Lower leg skin (tissue), 4 donors: ENCODE measurements at places on chromosomes 4 and X.

GRCh38 chrX:130418066-130418465 is 16.3 kb downstream of the RBMX2 start:
- DNase-seq = no peak

- no peak for DNase-seq
Observed at GRCh38 chr4:81447566-81448229, 24.0 kb downstream of the RASGEF1B start.

GRCh38 chr4:148443512-148444295 is 1.5 kb upstream of the NR3C2 start:
- DNase-seq = peak; percentile 20

DNA sequence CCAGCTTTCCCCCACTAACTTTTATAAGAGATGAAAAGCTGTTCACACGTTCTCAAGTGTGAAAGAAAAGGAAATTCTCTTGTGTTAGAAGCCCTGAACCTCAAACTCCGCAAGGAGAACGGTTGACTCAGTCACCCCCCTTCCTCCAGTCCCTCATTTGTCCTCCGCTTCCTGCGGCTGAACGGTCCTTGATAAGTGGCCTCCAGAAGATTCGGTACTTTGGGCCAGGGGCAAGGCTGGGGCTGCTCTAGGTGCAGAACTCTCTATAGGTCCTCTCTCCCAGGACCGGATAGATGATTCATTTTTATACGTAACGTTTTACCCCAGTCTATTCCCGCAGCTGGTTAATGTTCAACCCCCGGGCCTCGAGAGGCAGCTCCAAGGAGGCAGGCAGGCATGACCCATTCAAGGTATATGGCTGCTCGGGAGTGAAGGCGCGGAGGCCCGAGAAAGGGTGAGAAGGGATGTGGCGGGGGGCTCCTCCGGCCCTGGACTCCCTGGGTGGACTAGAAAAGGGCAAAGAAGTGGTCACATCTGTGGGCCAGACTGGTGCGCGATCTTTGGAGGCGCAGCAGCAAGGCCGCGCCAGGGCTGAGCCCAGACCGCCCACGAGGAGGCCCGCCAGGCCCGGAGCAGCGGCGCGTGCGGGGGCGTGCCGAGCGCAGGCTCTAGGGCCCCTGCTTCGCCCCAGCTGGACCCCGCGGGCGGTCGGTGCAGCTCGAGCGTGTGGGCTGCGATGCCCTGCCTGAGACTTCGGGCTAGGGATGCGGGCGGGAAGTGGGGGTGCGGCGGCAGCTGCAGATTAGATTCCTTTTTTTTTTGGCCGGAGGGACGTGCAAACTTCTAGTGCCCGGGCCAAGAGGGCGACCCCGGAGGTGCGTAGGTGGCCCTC is 11.7 kb downstream of the PITX2 start:
- DNase-seq = no peak

DNA sequence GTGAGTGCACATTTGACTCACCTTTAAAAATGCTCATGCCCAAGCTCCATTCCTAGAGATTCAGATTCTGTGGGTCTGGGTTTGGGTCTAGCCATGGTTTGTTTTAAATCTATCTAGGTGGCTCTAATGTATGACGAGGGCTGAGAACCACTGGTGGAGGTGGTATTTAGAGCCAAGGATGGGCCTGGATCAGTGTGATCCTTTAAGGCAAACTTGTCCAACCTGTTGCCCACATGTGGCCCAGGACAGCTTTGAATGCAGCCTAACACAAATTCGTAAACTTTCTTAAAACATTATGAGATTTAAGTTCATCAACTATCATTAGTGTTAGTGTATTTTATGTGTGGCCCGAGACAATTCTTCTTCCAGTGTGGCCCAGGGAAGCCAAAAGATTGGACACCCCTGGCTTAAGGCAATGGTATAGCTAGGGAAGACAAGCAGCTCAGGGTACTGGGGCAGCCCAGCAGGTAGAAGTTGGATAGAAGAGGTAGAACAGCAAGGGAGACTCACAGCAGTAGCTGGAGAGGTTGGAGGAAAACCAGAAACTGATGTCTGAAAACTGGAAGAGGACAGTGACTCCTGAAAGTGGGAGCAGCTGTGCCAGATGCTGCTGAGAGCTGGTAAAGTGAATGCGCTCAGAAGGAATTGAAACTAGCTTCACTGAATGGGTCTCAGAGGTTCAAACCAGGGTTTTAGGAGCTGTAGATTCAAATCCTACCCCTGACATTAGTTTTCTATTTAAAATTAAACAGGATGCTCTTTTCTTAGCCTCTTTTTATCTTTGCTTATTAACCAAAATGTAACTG is 18.2 kb downstream of the ADD1 start:
- DNase-seq = no peak

DNA sequence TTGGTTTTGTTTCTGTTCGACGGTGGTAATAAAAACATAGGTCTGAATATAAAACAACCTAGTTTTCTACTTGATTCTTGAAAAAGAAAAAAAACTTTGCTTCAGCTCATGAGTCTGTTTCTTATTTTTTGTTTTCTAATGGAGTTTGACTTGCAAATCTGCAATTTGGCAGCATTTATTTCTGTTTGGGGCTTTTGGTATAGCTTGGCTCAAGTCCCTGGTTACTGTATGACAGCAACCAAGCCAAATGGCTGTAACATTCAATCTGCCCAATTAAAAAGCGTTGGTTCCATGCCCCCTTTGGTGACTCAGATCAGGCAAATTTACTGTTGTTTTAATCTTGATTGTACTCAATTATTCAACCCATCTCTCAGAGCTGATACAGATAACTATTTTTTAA is 263.4 kb downstream of the GRIA3 start:
- DNase-seq = no peak

- DNase-seq = no peak
Observed at GRCh38 chrX:8627796-8628195, 104.1 kb downstream of the ANOS1 start.

GRCh38 chr4:121898150-121898549 is 27.9 kb upstream of the BBS7 start:
- DNase-seq = no peak

DNA sequence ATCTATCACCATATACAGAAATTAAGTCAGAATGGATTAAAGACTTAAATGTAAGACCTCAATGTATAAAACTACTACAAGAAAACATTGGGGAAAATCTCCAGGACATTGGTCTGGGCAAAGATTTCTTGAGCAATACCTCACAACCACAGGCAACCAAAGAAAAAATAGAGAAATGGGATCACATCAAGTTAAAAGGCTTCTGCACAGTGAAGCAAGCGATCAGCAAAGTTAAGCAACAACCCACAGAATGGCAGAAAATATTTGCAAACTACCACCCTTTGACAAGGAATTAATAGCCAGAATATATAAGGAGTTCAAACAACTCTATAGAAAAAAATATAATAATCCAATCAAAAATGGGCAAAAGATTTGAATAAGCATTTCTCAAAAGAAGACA is 236.9 kb upstream of the EMCN start:
- no peak for DNase-seq

DNA sequence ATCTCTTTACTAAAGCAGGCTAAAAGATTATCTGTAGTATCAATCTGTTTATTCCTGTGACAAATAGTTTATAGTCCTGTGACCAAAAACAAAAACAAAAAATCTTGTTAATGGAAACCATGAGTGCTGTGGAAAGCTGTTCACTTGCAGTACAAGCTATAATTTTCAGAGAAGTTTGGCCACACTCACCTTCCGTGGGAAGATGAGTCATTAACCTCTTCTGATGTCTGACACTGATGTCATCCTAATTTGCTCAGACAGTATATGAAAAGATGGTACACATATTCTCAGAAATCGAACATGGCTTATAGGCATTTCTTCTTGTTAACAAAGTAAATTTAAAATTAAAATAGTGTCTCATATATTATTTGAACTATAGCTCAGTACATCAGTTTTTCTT is 19.9 kb upstream of the ENPP6 start:
- no peak for DNase-seq

GRCh38 chr4:112897543-112897942 is 151.9 kb upstream of the ANK2 start:
- DNase-seq = no peak

- DNase-seq = no peak
Observed at GRCh38 chr4:13515268-13515667, 29.0 kb downstream of the NKX3-2 start.

DNA sequence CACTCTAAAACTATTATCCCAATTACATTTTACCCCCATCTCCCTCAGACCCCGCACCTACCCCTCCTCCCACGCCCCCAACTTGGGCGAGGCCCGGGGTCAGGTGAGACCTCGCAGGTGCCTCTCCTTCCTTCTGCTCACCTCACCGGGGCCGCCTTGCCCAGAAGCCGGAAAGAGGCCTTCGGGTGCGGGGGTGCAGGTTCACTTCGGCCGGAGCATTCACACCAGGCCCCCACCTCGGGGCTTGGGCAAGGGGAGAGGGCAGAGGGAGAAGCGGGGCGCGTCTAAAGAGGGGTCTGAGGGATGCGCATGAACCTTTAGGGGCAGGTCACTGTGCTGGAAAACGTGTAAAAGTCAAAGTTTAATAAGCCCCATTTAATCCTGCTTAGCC is 427 bp downstream of the ZNF182 start:
- no peak for DNase-seq

DNA sequence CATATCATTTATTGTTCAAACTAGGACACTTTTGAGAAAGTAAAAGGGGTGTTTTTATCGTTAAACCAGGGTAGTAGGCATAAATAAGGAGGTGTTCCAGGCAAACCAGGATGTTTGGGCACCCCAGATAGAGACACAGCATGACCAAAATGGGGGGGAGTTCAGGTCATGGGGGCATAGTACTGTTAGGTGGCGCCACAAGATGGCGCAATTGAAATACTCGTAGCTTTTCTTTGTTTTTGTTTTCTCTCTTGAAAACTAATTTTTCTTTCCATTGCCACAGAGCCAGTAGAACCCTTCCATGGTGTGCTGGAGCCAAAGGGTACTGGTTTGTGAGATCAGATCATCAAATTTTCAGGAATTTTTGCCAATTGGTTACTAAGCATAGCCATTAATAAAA is 283.4 kb downstream of the BCOR start:
- no peak for DNase-seq

GRCh38 chr4:93187892-93188291 is 640.7 kb upstream of the ATOH1 start:
- DNase-seq = no peak

GRCh38 chr4:119506806-119507205 is 121.8 kb downstream of the PDE5A start:
- no peak for DNase-seq

GRCh38 chr4:84362896-84363655 is 136.0 kb downstream of the NKX6-1 start:
- no peak for DNase-seq

DNA sequence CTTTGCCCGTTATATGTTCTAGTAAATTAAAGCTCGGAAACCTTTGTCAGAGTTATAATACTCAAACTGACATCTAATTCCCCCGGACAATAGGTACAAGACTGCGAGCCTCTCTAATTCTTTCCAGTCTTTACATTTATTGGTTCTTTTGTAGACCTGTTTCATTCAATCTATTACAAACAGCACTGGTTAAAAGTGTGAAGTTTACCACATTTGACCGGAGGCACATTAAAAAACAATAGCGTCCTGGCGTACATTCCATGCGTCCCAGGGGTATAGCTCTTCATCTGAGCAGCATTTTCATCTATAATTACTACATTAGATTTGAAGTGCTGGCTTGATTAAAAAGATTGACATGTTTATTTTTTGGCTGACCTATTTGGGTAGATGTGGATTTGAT is 49.9 kb upstream of the TENM3 start:
- DNase-seq = no peak

- DNase-seq = no peak
Observed at GRCh38 chr4:2728806-2729532, 27.2 kb downstream of the TNIP2 start.

DNA sequence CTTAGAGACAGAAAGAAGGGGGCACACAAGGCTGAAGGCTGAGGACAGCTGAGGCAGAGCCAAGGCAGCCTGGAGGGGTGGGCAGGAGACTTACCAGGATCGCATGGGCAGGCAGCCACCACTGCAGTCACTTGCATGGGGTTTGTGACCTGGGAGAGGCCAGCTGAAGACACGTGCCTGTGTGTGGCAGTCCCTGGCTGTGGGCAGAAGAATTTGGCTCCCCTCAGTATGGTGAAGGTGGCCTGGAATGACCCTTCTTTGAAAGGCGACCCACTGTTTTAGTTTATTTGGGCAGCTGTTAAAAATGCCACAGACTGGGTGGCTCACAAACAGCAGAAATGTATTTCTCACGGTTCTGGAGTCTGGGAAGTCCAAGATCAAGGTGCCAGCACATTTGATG is 22.1 kb upstream of the SLC34A2 start:
- no peak for DNase-seq

DNA sequence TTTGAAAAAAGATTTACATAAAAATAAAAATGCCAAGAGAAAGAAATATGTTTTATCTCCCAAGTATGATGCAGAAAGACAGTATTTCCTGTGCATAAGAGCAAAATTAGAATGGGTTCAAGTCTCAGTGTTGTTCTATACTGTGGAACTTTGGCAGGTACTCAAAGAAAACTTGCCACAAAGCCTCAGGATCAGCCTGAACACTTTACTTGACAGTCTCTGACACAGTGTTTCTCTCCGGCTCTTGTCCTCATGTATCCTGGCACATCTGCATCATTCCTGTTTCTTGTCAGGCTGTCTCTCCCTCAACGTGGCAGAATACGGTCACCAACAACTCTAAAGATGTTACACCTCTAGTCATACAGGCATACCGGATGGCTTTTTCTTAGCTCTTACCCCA is 273.7 kb downstream of the ARHGAP24 start:
- DNase-seq = no peak

DNA sequence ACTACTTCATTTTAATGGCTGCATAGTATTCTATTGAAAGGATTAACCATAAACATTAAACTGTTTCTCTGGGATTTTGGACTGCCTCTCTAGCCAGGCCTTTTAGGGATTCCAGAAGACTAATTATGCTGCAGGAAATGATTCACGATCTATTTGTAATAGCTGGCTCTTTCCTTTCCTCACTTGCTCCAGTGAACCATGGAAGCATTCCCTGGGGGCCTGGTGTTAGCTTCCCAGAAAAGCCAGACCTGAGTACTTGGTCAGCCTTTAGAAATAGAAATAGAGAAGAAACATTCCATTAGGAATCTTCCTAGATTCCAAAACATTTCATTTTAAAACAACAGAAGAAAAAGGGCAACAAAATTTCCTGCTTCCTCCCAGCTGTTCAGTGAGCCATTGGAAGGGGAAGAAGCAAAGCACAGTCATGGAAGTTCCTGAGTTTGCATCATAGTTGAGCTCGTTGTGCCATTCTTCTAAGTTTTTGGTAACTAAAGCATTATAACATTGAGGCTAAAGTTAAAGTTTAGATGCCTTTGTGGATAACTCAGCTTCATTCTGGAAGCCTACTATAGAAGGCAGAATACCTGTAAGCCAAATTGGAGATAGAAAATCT is 83.5 kb downstream of the NPNT start:
- DNase-seq = no peak
